ENCODE measurements at places on chromosomes 12 and 14.

- no peak for DNase-seq
Observed at GRCh38 chr12:89862511-89863445, 154.1 kb upstream of the ATP2B1 start.

DNA sequence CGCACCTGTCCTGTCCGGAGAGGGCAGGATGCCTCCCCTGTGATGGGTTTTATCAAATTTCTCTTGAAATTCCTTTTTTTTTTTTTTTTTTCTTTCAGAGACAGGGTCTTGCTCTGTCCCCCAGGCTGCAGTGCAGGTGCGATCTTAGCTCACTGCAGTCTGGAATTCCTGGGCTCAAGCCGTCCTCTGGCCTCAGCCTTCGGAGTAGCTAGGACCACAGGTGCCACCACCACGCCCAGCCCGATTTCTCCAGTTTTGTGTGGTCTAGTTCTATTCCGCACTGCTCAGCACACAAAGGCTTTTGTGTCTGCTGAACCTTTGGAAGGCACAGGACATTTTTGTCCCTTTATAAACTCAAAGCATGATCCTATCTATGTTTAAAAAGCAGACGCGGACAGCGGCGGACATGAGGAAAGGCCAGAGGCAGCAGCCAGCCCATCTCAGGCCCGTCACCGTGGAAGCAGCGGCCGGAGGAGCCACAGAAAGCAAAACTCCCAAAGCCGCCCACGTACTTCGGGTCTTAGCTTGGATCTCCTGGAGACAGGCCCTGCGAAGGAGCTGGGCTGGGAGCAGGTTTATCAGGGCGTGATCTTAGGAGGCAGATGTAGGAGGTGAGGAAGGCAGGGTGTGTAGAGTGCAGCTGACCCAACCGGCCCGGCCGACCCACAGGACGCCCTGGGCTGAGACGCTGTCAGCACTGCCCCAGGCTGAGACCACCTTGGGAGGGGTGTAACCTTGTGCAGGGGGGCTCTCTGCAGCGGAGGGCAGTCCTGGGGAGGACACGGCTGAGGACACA lies 30.9 kb upstream of the FBRSL1 start:
- DNase-seq: no peak

DNA sequence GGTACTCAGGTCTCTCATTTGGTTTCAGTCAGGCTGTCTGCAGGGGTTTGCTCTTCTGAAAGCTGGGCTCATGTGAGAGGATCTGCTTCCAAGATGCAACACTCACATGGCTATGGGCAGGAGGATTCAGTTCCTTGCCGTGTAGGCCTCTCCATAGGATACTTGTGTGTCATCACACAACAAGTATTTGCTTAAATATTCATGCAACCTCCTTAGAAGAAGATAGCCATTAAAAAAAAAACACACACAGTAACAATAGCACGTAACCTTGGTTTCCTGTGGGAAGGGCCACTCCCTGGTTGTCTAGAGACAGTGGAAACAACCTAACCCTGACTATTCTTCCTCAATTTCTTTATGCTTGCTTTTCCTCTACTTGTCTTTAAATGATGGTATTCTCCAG lies 31.8 kb upstream of the CLEC4E start:
- no peak for DNase-seq

- no peak for DNase-seq
Observed at GRCh38 chr12:120229487-120230325, 28.8 kb upstream of the RPLP0 start.

DNA sequence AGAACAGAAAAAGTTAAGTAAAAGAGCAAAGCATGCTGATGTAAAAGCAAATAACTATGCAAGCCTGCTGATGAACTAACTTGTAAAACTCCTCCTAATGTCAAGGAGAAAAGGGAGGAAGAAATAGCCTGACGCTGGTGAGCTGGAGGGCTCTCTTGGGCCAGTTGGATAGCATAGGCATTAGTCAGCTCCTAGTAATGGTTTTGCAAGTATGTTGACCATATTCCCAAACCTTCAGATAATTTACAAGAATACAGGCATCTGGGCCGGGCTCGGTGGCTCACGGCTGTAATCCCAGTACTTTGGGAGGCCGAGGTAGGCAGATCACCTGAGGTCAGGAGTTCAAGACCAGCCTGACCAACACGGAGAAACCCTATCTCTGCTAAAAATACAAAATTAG lies 871.4 kb downstream of the C12orf50 start:
- DNase-seq: no peak

GRCh38 chr12:114400925-114401324 lies 5.0 kb downstream of the TBX5 start:
- no peak for DNase-seq

- no peak for DNase-seq
Observed at GRCh38 chr14:59206892-59207291, 18.4 kb downstream of the DAAM1 start.

- DNase-seq: no peak
Observed at GRCh38 chr14:101471723-101472517, 89.4 kb upstream of the DIO3 start.

GRCh38 chr14:39383741-39384140 lies 48.5 kb downstream of the FBXO33 start:
- DNase-seq: no peak

- no peak for DNase-seq
Observed at GRCh38 chr12:67068204-67068731, 200.9 kb upstream of the CAND1 start.

GRCh38 chr12:59429766-59430165 lies 166.1 kb upstream of the SLC16A7 start:
- DNase-seq: no peak

GRCh38 chr12:74283646-74284045 lies 254.0 kb upstream of the ATXN7L3B start:
- no peak for DNase-seq

GRCh38 chr14:87667659-87668058 lies 325.3 kb downstream of the GALC start:
- DNase-seq: no peak

GRCh38 chr12:33440477-33440876 lies 858 bp upstream of the SYT10 start:
- DNase-seq: no peak

- DNase-seq: no peak
Observed at GRCh38 chr14:55739967-55740648, 160.1 kb downstream of the KTN1 start.

DNA sequence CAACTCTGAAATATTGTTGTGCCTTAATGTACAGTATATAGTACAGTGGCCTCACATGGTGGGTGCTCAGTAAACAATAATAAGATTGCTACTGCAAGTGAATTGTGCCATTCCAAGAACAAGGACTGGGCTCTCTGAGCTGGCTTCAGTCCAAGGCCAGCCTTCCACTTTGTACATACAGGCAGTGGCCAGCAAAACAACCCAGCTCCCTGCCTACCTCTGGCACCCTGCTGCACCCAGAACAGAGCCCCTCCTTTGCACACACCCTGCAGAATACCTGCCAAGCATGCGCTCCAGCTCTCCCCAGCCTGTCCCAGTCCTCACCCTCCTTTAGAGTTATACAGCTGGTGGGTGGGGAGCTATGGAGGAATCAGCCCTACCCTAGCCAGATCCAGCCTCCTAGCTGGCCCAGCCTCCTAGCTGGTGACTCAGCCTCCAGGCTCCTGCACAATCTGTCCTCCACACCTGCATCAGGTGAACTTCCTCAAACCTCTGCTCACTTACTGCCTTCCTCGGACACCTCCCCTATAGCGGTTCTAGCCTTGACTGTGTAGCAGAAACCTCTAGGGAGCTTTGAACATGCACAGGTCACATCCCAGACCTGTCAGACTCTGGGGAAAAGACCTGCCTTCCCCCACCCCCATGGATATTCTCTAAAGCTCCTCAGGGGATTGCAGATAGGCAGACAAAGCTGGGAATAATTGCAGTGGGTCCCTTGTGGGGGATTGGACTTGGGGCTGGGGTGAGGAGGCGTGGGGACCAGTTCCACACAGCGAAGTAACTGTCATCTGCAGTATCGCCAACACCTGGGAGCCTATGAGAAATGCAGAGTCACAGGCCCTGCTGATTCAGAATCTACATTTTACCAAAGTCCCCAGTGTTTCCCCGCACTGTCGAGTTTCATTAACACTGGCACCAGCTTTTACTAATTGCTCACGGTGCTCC lies 17.9 kb downstream of the ZDHHC22 start:
- DNase-seq: no peak

- no peak for DNase-seq
Observed at GRCh38 chr14:53890611-53891101, 66.0 kb downstream of the BMP4 start.

DNA sequence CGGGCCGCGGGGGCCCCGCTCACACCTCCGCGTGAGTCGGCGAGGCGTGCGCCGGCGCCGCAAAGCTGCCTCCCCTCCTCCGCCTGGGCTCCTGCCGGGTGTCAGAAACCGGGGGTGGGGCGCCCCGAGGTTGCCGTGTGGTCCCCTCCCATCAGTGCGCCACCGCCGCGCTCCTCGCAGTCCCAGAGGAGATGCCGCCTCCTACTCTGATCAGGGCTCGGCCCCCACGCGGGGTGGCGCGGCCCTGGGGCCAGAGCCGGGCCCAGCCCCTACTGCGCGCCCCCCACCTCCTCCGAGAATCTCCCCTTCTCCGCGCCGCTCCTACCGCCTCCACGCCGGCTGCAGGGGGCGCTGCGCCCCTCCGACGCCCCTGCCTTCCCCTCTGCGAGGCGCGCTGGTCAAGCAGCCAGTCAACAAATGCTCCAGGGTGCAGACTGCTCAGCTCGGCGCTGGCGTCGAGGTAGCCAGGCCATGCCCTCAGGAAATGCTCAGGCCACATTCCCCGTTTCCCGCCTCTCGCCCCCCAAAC lies 467 bp upstream of the JAG2 start:
- DNase-seq: no peak

GRCh38 chr12:108578264-108578663 lies 15.9 kb downstream of the ISCU start:
- no peak for DNase-seq

DNA sequence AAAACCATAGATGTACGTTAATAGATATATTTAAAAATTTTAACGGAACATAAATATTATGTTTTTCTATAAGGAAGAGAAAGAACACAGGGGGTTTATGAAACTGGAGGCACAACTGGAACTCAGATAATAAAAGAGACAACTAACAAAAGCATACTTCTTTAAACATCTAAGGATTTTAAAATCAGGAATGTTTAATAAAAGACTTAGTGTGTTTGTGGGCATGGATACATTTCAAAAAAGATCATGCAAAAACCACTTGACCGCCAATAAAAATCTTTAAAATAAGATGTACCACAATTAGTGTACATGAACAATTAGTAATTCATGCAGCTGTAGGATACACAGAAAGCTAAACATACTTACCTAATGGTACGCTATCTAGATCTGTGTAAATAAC lies 113.0 kb downstream of the KIF21A start:
- DNase-seq: no peak

- no peak for DNase-seq
Observed at GRCh38 chr14:41817626-41818025, 210.9 kb downstream of the LRFN5 start.

DNA sequence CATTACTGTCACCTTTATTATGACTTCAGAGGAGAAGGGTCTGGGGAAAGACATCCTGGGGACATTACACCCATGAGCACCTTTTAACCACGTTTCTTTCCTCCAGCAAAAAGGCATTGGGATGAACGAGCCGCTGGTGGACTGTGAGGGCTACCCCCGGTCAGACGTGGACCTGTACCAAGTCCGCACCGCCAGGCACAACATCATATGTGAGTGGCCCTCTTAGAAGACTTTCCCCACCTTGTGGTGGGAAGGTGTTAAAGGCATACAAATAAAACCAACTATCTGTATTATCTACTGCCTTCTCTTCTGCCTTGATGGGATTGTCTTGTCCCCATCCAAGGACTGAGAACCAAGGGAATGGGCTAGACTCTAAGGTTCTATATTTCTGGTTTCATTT lies 6.0 kb downstream of the PSMD9 start:
- DNase-seq: no peak

GRCh38 chr12:108858311-108859074 lies 1.1 kb upstream of the SSH1 start:
- no peak for DNase-seq

- no peak for DNase-seq
Observed at GRCh38 chr12:101642115-101643067, 47.6 kb downstream of the MYBPC1 start.

GRCh38 chr12:45439039-45439438 lies 223.1 kb downstream of the ANO6 start:
- DNase-seq: no peak

DNA sequence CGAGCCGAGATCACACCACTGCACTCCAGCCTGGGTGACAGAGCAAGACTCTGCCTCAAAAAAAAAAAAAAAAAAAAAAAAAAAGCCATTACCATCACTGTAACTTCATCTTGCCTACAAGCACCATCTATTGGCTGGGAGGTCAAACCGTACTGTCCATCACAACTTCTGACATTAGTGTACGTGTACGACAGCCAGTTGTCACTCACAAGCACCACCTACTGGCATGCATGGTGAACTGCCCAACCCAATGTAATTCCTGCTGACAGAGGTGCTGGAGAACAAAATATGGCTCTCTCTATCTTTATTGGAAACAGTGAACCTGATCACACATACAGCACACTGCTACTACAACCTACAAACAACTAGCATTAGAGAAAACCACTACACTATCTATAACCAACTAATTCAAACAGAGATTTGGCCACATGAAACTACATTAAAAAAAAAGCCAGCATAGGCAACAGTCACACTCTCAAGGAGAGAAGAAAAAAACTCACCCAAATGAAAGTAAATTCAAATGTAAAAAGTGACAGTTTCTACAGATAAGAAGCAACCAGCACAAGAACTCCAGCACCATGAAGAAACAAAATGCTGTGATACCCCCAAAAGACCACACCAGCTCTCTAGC lies 82.3 kb downstream of the PUS7L start:
- no peak for DNase-seq

DNA sequence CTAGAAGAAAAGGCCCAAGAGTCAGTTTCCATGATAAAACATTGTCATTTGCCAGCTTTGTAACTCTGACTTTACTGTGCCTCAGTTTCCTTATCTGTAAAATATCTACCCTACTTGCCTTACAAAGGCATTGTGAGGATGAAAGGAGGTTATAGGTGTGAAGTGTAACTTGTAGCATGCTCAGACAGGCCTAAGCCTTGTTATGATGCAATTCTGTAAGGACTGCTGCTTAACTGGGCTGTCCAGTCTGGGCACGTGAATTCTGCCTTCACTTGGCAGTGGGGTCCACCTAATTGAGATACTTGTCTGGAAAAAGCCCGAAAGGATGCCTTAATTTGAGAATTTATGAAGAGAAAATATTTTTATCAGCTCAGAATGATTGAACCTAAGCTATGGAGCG lies 114.5 kb upstream of the DYRK2 start:
- no peak for DNase-seq

DNA sequence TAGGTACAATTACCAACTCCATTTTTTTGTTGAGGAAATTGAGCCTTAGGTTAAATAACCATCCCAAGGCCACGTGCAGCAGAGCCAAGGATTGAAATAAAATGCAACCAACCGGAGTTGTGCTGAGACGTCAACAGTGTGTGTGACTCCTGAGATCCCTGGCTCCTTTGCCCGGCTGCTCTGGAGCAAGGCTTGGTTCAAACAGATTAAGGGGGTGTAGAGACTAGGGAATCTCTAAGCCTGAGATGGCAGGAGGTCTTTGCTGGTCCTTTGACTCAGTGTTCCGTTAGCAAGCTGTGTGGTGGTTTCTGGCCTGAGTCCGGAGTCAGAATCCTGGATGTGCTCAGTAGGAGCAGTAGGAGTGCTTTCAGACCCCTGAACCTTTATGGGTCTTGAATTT lies 1.4 kb upstream of the SLC8A3 start:
- no peak for DNase-seq

Measured in activated CD8-positive, alpha-beta memory T cell treated with anti-CD3 and anti-CD28 coated beads for 1 hour (primary cell).